Stimulated activated CD8-positive, alpha-beta memory T cell treated with anti-CD3 and anti-CD28 coated beads, Interleukin-4, amount 100 ng/mL, for 48 hours (primary cell): ENCODE measurements at places on chromosomes 1 and 21.

- no peak for DNase-seq
These were observed 61.1 kb downstream of the PLXNA2 start for GRCh38 chr1:208182880-208183645.

GRCh38 chr1:6332821-6333220 lies 60.7 kb downstream of the ACOT7 start:
- no peak for DNase-seq

DNA sequence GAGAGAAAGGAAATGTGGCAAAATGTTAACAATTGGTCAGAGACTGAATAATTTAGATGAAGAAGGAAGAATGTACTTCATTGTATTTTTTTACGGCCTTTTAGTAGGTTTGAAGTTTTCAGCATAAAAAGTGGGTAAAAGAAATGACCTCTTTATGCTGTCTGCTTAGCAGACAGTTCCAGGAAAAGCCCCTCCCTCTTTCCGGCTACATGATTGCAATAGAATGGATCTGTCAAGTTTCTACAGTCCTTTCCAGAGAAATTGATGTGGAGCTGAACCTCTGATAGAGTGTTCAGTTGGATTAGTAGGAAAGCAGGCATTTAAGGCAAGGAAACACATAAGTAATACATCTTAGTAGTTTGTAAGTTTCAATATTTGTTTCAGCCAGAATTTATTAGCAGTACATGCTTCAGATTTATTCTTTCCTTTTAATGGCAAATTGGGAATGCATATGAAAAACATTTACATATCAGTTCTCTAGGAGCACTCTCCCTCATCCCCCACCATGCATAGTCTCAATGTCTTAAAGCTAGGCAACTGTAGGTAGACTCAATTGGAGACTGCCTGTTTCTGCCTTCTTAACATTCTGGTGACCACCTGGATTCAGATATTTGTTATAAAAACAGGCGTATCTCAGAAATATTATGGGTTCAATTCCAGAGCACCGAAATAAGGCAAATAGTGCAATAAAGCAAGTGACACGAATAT lies 36.4 kb downstream of the HS2ST1 start:
- no peak for DNase-seq

GRCh38 chr1:18855573-18855972 lies 3.9 kb downstream of the TAS1R2 start:
- no peak for DNase-seq

GRCh38 chr21:25967181-25967900 lies 203.2 kb downstream of the APP start:
- DNase-seq, result no peak

DNA sequence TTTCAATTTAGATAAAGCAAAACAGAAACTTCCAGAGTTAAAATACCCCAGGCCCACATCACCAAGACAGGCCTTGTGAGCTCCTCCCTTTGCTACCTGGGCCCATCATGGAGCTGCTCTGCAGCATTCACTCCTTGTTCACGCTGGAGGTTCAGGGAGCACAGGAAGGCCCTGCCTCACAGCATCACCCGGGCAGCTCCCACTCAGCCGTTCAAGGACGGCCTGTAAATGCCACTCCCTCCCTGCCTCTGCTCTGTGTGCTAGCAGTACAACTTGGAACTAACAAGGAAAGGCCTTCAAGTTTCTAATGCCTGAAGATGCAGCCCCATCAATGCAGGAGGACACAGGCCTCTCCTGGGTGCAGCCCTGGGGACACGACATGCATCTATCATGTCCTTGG lies 11.6 kb downstream of the ATP5PO start:
- DNase-seq, result no peak

DNA sequence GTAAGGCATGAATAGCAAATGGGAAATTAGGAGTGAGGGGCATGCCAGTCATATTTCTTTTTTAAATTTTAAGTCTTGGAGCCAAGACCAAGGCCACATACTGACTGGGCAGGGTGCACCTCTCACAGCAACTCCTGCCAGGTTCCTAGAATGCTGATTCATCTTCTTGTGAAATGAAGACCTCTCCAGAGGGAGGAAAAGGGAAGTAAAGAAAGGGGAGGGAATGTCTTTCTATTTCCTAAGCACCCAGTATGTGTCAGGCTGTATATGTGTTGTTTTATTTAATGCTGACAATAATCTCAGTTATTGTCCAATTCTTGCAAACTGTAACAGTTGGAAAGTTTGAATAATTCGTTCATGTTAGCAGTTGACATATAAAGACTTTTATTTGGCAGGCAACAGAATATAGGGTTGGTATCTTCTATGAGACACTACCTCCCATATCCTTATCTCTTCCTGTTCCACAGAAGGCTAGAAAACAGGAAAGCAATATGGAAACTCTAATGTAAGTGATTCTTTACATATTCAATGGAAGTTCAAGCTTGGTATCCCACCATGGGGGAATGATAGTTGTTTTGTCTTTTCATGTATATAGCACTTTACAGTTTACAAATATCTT lies 259.1 kb upstream of the USP24 start:
- DNase-seq, result no peak

GRCh38 chr1:4944072-4944471 lies 289.7 kb downstream of the AJAP1 start:
- DNase-seq, result no peak

- DNase-seq, result no peak
These were observed 598.6 kb downstream of the NPHP4 start for GRCh38 chr1:5393603-5394002.

- peak; percentile 77 for DNase-seq
These were observed 1.7 kb upstream of the VWA1 start for GRCh38 chr1:1433804-1434130.

DNA sequence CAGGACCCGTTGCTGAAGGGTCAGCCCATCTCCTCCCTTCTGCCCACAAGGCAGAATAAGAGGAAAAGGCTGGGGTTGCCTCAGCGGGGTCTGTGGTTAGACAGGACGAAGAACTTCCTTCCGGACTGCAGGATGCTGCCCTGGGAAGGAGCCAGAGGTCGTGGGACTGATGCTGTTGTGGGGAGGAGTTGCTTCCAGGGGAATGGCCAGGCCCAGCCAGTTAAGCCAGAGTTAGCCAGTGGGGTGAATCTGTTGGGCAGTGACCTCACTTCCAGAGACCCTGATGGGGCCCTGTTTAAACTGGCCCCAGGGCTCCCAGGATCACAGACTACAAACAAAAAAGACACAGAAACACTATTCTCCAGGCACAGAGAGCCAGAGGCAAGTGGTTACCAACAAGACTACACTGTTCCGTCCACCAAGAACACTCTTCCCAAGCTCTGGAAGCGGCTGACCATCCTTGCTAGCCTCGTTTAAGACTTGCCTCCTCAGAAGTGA lies 13.0 kb downstream of the FAM229A start:
- no peak for DNase-seq

DNA sequence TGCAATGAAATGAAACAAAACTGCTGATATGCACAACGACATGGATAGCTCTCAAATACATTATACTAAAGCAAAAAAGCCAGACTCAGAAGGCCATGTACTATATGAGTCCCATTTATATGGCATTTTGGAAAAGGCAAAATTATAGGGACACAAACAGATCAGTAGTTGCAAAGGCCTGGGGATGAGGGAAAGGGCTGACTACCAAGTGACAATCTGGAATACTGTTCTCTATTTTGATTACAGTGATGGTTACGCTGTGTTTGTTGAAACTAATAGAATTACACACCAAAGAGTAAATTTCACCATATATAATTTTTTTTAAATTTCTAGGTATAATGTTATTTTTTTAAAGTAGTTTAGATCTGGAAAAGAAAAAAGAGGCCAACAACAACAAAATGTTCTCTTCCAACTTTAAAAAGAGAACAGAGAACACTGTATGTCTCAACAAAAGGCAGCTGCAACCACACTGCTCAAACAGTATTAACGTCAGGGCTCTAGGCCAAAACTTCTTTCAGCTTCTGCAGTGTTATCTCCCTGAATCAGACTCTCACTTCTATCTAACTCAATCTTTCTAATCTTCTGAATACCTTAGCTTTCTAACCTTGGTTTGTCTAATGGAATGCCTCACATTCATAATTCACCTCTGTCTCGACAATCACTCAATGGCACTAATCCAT lies 75.8 kb downstream of the FOXJ3 start:
- DNase-seq, result no peak

GRCh38 chr1:154434346-154435085 lies 29.4 kb downstream of the IL6R start:
- no peak for DNase-seq

DNA sequence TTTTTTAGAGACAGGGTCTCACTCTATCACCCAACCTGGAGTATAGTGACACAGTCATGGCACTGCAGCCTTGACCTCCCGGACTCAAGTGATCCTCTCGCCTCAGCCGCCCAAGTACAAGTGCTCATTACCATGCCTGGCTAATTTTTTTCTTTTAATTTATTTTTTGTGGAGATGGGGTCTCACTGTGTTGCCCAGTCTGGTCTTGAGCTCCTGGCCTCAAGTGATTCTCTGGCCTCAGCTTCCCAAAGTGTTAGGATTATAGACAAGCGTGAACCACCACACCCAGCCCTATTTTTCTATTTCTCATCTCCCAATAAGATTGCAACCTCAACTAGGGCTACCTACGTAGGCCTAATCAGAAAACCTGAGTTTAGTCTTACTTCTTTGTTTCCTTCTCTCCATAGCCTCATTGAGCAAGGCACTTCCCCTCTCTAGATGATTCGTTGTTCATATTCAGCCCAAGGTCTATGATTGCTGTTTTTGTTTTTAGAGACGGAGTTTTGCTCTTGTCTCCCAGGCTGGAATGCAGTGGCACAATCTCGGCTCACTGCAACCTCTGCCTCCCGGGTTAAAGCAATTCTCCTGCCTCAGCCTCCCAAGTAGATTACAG lies 1.1 kb upstream of the KPNA6 start:
- no peak for DNase-seq

- DNase-seq, result no peak
These were observed 7.8 kb downstream of the CELSR2 start for GRCh38 chr1:109256971-109257681.

DNA sequence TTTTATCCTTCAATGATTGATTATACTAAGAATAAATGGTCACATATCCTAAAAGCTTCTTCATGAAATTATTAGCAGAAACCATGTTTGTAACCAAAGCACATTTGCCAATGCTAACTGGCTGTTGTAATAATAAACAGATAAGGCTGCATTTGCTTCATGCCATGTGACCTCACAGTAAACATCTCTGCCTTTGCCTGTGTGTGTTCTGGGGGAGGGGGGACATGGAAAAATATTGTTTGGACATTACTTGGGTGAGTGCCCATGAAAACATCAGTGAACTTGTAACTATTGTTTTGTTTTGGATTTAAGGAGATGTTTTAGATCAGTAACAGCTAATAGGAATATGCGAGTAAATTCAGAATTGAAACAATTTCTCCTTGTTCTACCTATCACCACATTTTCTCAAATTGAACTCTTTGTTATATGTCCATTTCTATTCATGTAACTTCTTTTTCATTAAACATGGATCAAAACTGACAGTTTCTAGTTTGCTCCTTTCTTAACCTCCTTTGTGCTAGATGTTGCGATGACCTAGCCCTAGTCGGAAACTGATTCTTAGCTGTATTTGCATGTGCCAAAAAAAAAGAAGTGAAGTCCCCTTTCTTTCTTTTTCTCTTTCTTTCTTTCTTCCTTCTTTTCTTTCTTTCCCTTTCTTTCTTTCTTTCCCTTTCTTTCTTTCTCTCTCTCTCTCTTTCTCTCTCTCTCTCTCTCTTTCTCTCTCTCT lies 45.1 kb downstream of the MAP3K7CL start:
- DNase-seq, result no peak

DNA sequence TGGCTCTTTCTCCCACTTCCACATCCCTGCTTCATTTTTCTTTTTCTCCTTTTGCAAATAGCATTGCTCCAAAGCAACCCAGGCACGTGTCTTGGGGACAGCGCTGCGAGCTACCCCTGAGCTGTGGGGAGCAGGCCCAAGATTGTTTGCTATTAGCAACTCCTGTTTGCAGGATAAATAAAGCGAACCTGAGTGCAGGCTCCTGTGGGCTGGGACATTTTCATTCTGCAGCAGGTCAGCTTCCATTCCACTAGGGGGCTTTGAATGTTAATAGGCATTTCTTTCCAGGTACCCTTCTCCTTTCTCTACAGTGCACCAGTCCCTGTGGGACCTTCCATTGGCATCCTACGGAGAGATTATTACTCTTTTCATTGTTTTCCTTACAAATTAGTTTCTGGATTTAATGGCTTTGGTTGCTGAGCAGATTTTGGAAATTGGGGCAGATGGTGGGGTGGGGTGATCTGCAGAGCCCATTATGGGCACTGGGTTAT lies 54.0 kb downstream of the OLFML3 start:
- no peak for DNase-seq

GRCh38 chr21:38664315-38664714 lies 141.4 kb upstream of the ETS2 start:
- DNase-seq, result no peak

DNA sequence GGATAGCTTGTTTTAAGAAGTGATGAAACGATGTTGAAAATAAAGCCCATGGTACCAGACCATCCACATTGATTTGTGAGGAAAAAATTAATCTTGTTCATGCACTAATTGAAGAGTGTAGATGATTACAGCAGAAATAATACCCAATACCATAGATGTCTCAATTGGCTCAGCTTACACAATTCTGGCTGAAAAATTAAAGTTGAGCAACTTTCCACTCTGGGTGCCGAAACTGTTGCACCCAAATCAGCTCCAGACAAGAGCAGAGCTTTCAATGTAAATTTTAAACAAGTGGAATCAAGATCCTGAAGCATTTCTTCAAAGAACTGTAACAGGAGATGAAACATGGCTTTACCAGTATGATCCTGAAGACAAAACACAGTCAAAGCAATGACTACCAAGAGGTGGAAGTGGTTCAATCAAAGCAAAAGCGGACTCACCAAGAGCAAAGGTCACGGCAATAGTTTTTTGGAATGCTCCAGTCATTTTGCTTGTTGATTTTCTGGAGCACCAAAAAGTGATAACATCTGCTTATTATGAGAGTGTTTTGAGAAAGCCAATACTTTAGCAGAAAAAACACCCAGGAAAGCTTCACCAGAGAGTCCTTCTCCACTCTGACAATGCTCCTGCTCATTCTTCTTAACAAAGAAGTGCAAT lies 16.1 kb upstream of the KCNA3 start:
- DNase-seq, result no peak

- DNase-seq, result no peak
These were observed 38.2 kb downstream of the RABIF start for GRCh38 chr1:202850593-202851362.

GRCh38 chr21:16069178-16070112 lies 339.7 kb downstream of the USP25 start:
- no peak for DNase-seq

DNA sequence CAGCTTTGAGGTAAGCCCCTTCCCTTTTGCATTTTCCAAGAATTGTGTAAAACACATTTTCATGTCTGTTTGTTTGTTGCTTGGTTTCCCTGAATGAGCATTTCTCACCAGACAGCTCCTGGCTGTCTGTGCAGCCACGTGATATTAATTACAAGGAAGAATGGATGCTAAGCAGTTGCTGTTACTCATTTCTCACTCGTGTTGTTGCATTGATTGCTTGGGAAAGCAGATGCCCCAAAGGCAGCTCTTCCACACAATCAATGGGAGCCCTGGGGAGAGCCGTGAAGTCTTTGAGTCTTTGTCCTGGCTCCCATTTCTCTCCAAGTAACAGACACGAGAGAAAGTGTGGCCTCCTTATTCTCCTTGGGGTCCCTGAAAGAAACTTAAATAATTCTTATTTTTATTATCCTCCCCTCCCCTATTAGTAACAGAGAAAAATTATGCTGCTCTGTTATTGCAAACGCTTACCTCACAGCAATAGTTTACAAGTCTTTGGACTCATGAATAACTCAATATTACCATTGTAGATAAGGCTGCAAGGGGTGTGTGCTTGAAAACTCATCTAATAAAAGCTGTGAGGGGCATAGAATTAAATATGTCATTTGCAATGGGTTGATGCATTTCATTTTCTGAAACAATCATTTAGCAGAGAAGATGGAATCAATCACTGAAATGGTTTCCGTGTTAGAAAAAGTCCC lies 127.7 kb upstream of the CAMK1G start:
- DNase-seq, result no peak

- DNase-seq, result no peak
These were observed 420.0 kb downstream of the ADGRL2 start for GRCh38 chr1:82220754-82221153.
